ENCODE measurements at places on chromosomes 7 and 10. TPM values are rescaled to one million over a fixed set of nuclear protein-coding genes. Genes with fewer than 3 reads are reported as not detected.

Gene GPR37
- total RNA-seq, result 3.1 TPM

Gene AGBL3
- 0.34 TPM for total RNA-seq

Gene MYO1G
- under 0.01 TPM for total RNA-seq

Gene TMEM236
- total RNA-seq, result 0.77 TPM

Gene INSYN2A
- not detected for total RNA-seq

Gene LYZL1
- not detected for total RNA-seq

Gene CPA4
- 0.34 TPM for total RNA-seq

Gene AMZ1
- 1.00 TPM for total RNA-seq

Gene ZFAND4
- total RNA-seq, result 7.0 TPM

Gene DMBT1
- under 0.01 TPM for total RNA-seq

Gene CYP17A1
- total RNA-seq, result not detected

Gene KCP
- 1.0 TPM for total RNA-seq

Gene OR2A1
- not detected for total RNA-seq

Gene ZNF488
- total RNA-seq, result not detected

All from melanocyte of skin (primary cell).